Fibroblast of the conjunctiva (primary cell): ENCODE measurements at places on chromosomes 2 and 18.
A peak's percentile ranks its signal among the peaks of the same experiment; 100 is the strongest.

DNA sequence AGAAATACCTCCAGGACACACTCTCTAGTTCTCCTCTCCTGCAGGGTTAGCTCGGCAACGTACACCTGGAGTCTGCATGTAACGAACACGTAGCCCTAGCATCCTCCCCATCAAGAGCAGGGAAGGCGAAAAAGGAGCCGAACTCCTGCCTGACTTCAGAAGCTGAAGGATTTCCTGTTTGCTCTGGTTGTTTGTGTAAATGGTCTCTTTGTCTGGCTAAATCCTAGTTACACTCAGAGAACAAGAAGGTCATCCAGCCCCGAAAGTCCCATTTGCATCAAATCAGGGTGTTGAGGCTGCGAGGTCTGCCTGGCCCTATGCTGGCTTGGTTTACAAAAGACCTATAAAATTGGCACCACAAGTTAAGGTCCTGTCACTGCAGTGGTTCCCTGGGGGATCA, 66.4 kb upstream of the POMC start:
- DNase-seq, result no peak

GRCh38 chr2:34980689-34981088, 1374.9 kb upstream of the CRIM1 start:
- no peak for DNase-seq

DNA sequence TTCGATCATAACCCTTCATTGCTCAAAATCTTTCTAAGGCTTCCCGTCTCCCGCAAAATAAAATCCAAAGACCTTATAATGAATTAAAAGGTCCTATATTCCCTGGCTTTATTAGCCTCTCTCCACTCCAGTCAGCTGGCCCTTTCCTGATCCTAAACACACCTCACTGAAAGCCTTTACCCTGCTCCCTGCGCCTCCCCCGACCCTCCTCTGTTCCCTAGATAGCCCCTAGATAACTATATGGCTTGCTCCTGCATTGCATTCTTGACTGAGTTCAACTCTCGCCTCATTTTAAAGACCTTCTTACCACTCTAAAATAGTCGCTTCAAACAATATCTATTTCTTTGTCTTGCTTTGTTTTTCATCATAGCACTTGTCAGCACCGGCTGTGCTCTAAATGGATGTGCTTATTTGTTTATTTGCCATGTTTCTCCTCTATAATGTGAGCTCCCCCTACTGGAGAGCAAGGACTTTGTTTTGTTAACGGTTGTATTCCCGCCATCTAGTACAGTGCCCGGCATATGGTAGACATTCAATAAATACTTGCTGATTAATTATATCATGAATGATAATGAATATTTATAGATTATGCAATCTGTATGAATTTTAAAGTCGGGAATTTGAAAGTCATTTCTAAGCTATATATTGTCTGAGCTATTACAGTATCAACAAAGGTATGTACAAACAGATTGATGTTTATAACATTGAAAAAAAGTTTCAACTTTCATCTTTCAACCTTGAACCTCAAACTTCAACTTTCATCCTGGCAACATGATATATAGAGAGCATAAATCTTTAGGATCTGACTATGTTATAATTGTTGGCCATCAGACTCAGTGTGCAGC, 32.4 kb upstream of the VIT start:
- peak; percentile 77 for DNase-seq

- no peak for DNase-seq
Observed at GRCh38 chr2:172427990-172428831, 825 bp downstream of the ITGA6 start.

GRCh38 chr2:107303964-107304363, 418.0 kb upstream of the ST6GAL2 start:
- peak; percentile 8 for DNase-seq

GRCh38 chr18:54268751-54269150, 566 bp upstream of the POLI start:
- no peak for DNase-seq

DNA sequence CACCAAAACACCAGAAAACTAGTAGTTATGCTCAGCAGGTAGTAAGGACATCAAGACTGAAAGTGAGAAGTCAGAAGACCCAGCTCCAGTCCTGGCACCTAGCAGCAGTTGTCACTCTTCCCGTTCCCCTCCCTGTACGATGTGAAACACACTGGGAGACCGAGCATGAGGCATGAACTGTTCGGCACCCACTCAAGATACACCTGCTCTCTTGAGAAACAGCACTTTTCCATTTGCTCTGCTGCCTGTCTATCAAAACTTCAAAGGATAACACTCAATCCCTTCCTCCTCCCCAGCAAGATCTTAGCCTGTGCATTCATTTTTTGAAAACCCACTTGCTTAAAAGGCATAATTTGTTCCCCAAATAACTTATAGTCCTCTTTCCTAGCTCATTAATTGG, 123.9 kb downstream of the PLEKHM3 start:
- DNase-seq, result no peak

- no peak for DNase-seq
Observed at GRCh38 chr18:50586710-50587109, 26.8 kb downstream of the MAPK4 start.

- DNase-seq, result no peak
Observed at GRCh38 chr2:60549238-60549927, 4.1 kb downstream of the BCL11A start.
